ENCODE measurements at places on chromosomes 16 and 17.

DNA sequence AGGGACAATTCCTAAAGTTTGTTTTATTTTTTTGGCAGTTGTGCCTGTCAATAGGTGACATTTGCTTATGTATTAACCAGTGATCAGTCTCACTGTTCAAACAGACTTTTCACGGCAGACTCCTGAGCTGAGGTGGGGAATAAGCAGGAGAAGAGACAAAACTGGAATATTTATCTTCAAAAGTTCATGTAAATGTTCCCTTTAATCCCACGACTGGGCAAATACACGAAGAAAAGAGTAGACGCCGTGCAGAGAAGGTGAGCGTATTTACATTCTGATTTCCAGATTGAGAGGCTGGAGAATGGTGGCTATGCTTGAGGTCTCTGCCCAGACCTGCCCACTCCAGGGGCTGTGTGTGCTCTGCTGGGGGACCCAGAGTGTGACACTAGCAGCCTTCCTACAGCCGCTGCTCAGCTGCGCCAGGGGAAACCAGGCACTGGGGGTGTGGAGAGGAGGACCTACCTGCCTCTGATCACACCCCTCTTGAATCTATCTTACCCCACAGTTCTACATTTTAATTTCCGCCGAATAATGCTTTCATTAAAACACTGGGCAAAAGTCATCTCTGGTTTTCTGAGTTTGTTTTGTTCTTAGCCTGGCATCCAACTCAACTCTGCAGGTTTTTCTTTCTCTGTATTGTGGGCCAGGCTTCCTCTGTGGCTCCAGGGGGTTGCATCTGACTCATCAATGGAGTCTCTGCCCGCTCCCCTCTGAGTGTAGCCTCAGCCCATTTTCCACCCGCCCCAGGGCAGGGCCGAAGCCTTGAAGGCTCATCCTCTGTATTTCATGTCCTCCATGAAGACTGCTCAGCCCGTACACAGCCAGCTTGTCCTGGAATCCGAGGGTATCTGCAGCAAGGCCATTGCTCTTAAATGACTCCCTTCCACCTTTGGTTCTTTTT is 237.1 kb downstream of the NTN1 start:
- DNase-seq, result no peak

DNA sequence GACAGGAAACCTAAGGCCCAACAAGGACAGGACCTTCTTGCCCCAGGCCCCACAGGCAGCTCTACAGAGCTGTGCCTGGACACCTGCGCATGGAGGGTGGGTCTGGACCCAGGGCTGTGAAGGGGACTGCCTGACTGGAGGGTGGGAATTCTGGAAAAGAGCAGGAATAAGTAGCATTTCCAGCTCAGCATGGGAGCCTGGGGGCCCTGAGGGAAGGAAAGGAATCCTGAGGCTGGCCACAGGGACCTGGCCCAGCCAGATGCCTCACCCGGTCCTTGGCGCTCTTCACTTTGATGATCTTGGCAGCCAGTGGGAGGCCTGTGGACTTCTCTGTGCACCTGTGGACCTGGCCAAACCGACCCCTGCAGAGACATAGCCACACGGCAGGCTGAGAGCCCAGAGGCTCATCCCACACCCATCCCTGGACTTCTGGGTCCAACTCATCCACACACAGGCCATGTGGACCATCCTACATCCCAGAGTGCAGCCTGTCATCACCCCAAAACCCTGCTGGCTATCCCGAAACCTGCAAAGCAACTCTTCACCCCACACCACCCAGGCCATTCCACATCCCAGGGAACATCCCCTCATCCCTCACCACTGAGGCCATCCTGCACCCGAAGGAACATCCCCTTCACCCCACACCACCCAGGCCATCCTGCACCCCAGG is 18.7 kb downstream of the MYLK3 start:
- DNase-seq, result no peak

- no peak for DNase-seq
Measured at GRCh38 chr17:46972346-46972745, 6.7 kb downstream of the RPRML start.

GRCh38 chr17:64638552-64639203 is 23.4 kb downstream of the SMURF2 start:
- DNase-seq, result no peak

DNA sequence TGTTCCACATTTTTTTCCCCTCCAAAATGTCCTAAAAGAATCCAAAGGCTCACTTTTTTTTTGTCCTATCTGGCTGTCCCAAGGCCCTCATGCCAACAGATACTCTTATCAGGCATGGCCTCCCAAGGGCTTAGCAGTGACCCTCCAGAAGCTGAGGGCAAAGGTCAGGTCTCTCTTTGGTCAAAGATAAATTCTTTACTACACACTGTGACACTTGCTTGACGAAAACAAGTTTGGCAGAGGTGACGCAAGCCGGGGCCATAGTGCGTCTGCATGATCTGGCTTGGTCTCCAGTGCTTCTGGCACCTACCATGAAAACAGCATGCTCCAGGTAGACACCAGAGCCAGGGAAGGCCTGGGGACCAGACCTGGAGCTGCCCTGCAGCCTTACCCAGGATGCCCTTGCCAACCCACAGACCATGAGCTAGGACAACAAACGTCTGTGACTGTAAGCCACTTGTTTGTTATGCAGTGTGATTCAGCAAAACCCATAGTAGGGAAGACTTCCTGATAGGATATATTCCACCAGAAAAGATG is 48.5 kb upstream of the IRF8 start:
- DNase-seq, result no peak

GRCh38 chr16:74104022-74104421 is 192.6 kb upstream of the PSMD7 start:
- DNase-seq, result no peak

GRCh38 chr16:11405331-11406176 is 60.3 kb downstream of the RMI2 start:
- DNase-seq, result no peak

DNA sequence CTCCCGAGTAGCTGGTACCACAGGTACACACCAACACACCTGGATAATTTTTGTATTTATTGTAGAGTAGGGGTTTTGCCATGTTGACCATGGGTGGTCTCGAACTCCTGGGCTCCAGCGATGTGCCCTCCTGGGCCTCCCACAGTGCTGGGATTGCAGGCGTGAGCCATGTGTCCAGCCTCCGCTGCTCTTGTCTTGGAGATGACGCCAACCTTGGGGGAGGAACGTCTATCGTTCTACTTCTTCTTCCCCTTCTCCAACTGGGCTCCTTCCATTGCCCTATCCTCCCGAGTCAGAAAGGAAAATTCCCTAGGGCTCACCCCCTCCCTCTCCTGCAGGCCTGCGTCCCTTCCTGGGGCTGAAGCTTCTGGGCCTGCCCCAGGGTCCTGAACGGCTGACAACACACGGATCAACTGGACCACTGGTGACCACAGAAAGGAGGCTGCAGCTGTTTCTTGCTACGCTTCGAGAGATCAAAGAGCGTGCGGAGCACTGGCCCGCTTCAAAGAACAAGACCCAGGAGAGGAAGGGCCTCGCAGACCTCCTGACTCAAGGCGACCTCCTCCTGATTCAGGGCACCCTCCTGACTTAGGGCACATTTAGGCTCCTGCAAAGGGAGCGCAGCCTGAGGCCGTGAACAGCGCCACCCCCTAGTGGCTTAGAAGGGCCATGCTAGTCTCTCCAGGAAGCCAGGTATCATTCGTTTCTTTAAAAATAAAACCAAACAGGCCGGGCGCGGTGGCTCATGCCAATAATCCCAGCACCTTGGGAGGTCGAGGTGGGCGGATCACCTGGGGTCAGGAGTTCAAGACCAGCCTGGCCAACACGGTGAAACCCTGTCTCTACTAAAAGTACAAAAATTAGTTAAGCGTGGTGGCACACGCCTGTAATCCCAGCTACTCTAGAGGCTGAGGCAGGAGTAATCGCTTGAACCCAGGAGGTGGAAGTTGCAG is 48.5 kb upstream of the HELZ start:
- DNase-seq, result peak; percentile 46

- DNase-seq, result peak; percentile 87
Measured at GRCh38 chr16:66741169-66741900, 10.1 kb downstream of the DYNC1LI2 start.

DNA sequence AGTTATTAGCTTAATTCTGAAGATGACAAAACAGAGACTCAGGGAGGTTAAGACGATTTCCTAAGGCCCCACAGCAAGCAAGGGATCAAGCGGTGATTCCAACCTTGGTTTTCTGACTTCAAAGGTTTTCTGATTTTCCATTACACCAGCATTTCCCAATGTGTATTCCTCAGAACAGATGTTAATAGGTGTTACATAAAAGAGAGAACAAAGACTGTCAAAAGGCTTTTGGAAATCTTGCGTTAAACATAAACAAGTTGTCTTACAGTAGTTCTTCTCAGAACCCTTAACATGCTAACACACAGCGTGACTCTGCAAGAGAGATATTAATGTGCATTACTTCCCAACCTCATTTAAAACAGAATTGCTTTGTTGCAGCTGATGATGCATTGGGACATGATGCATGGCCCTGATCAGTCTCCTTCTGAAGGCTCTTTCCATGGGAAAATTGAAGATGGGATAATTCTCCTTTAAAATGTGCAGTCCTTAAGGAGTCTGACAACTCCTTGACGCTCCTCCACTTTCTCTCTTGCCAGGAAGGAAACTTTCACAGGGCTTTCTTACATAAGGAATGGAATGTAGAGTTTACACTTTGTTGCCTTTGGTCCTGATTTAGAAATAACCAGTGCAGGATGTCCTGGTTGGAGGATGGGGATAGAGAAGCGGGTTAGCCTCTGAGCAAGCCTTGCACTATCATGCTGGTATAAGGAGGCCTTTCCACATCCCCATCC is 21.5 kb upstream of the MMD start:
- no peak for DNase-seq

DNA sequence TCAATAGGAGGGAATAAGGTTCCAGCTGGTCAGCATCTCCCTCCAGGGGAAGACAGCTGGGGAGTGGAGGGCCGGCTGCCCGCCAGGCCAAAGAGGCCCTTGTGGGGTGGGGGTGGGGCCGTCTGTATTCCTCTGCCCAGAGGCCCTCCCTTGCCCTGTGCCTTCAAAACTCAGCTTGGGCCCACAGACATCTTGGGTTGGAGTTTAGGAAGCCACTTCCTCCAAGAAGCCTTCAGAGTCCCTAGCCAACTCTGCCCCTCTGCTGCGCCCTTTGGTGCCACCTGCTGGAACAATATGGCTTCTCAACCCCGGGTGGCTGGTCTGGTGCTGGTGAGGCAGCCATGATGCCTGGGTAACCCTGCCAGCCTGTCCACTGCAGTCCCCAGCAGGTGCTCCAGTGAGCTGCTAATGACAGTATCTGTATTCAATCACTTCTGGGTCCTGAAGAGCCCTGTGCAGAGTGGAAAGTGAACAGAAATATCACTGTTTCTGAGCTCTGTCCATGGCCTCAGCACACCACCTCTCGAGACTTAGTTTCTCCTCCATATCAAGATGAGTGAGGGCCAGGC is 16.7 kb downstream of the HSD11B2 start:
- no peak for DNase-seq

- DNase-seq, result no peak
Measured at GRCh38 chr16:83248735-83249463, 558.9 kb upstream of the HSBP1 start.

DNA sequence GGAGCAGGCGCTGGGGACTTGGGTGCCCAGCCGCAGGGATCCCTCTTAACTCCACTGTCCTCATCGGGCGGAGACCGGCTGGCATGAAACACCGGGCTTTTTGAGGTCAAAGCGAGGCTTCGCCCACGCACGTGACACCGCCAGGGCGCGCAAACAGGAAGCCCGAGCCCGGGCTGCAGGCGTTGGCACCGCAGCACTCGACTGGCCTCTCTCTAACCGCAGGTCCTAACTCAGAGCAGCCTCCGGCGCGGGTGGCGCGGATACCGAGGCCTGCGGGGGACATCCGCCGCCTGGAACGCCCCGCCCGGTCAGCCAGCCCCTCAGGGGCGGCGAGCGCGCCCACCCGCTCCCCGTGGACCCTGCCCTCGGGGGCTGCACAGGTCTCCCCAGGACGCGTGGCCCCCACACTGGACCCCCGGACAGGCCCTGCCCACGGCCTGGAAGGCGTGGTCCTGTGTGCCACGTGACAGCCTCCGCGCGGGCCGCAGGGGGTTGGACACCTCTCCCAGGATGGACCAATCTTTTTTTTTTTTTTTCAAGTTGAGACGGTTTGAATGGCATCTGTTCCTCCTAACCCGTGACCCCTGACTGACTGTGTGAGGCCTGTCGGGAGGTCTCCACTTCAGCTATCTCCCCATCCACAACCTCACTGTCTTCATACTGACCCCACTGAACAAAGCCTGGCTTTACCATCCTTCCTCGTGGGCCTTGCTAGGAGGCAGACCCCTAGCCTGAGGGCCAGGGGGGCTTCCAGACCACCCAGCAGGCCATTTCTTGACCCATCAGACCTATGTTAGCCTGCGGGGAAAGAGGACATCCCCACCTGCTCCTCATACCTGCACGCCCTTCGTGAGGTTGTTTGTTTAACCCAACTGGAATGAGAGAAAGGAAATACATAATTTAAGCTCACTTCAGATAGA is 8.4 kb upstream of the SLC47A2 start:
- DNase-seq, result peak; percentile 52

- DNase-seq, result peak; percentile 31
Measured at GRCh38 chr16:21650521-21650920, 1.9 kb downstream of the IGSF6 start.

DNA sequence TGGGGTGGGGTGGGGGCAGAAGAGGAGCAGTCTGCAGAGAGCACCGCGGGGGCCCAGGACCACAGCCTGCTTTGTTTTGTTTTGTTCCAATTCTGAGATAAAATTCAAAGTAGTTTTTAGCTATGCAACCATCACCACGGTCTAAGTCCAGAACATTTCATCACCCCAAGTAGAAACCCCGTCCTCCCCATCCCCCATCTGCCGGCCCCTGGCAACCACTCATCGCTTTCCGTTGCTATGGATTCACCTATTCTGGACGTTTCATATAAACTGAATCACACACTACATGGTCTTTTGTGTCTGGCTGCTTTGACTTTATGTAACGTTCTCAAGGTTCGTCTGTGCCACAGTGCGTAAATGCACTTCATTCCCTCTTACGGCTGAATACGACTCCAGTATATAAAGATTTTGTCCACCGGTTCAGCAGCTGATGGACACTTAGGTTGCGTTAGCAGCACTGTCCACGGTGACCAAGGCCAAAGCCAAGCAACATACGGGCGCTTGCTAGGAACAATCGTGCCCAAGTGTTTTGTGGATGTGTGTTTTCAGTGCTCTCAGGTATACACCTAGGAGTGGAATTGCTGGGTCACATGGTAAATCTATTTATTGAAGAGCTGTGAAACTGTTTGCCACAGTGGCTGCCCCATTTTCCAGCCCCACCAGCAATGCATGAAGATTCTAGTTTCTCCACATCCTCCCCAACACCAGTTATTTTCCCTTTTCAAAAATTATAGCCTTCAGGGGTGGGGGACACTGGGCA is 27.7 kb upstream of the RASD1 start:
- DNase-seq, result no peak

Data from muscle of back (tissue), 13 donors.